ENCODE measurements at places on chromosomes 5 and 9. TPM values are rescaled to one million over a fixed set of nuclear protein-coding genes. Genes with fewer than 3 reads are reported as not detected.

KCNIP1 gene
- not detected for total RNA-seq

SH3TC2 gene
- total RNA-seq, result 0.59 TPM

FBXW2 gene
- 90.3 TPM for total RNA-seq

- H3K4me1 ChIP-seq, result peaks cover 7% of the 10 kb centered on the region
- no peak for DNase-seq
- peaks cover 8% of the 10 kb centered on the region for H3K27me3 ChIP-seq
- H3K27ac ChIP-seq, result no peak overlapping the region
- no peaks in the 10 kb centered on the region for H3K36me3 ChIP-seq
Observed at GRCh38 chr5:132779961-132780360, 2.9 kb upstream of the SEPTIN8 start.

GRCh38 chr9:8823131-8823895 is 1023.7 kb upstream of the DMAC1 start:
- DNase-seq, result no peak
- H3K27ac ChIP-seq, result no peak overlapping the region
- H3K4me1 ChIP-seq, result no peaks in the 10 kb centered on the region
- H3K36me3 ChIP-seq, result no peaks in the 10 kb centered on the region
- no peak overlapping the region for H3K4me3 ChIP-seq

GRCh38 chr9:134536931-134537330 is 104.7 kb upstream of the COL5A1 start:
- no peak for DNase-seq
- H3K4me3 ChIP-seq, result no peak overlapping the region
- H3K27ac ChIP-seq, result no peak overlapping the region
- H3K27me3 ChIP-seq, result peaks cover 3% of the 10 kb centered on the region

DNA sequence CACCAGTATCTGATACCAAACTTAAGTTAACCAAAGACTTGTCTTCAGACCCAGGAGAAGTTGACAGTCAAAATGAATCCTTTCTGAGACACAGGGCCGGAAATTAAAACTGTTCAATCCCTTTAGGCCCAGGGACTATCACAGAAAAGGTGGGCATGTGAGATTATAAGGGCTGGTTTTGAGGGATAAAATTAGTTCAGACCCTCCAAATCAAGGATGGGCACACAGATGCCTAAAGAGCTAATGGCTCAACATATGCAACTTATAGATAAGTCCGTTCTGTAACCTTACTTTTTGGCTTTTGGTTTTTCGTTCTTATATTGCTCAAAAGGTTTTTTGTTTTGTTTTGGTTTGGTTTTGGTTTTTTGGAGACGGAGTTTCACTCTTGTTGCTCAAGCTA is 129.6 kb upstream of the ABCA1 start:
- H3K36me3 ChIP-seq, result no peaks in the 10 kb centered on the region
- no peak overlapping the region for H3K27ac ChIP-seq
- DNase-seq, result no peak
- no peak overlapping the region for H3K4me3 ChIP-seq
- no peaks in the 10 kb centered on the region for H3K27me3 ChIP-seq

- no peaks in the 10 kb centered on the region for H3K4me1 ChIP-seq
- no peak for DNase-seq
- no peaks in the 10 kb centered on the region for H3K27me3 ChIP-seq
- H3K27ac ChIP-seq, result no peak overlapping the region
- H3K36me3 ChIP-seq, result no peaks in the 10 kb centered on the region
- no peak overlapping the region for H3K4me3 ChIP-seq
Observed at GRCh38 chr5:3889412-3890142, 293.9 kb downstream of the IRX1 start.
